Retinal pigment epithelial cell (primary cell): ENCODE measurements at places on chromosomes 13 and 19.

DNA sequence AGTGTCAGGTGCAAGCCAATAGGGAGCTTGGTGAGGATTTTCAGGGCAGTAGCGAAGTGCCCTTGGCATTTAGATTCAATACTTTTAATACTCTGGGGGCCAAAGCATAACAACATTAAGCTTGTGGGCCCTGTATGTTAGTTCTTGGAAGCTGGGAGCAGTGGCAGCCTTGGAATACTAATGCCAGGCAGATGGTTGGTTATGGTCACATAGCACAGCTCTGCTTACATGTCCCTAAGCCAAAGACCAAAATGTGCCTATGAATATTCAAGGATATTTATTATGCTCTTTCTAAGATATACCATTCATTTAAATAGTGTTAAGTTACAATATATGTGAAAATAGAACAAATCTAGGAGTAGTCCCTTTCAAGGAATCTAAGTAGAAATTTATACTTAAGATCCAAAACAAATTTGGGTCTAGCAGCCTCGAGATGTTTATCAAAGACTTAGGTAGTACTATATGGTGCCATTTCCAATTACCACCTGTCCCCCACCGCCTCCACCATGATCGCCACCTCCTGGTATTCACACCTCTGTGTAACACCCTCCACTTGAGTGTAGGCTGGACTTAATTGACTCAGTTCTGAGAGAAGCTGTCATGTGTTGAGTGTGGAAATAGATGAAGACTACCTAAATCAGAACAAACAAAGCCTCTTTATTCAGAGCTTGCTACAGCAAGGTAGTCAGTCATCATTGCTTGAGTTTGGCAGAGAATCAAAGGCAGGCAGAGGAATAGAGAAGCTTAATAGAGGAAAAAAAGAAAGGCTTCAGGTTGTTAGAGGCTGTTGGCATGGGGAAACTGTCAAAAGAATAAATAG is 261.0 kb downstream of the GPC5 start:
- peak; percentile 32 for DNase-seq

DNA sequence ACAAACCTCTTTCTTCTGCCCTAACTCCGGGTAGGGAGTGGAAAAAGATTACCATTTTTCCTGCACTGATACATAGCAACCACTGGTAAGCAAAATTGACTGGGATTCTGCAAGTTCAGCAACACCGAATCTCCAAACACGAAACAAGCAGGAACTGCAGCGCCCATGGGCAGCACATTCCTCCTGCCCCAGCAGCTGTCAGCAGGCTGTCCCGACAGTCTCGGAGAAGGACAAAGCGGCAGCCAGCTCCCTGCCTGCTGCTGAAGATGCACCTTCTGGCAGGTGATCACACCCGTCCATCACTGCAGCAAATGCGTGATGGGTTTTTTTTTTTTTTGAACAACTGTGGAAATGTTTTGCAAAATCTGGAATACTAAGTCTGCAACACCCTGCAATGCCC is 6.7 kb downstream of the TMTC4 start:
- no peak for DNase-seq

DNA sequence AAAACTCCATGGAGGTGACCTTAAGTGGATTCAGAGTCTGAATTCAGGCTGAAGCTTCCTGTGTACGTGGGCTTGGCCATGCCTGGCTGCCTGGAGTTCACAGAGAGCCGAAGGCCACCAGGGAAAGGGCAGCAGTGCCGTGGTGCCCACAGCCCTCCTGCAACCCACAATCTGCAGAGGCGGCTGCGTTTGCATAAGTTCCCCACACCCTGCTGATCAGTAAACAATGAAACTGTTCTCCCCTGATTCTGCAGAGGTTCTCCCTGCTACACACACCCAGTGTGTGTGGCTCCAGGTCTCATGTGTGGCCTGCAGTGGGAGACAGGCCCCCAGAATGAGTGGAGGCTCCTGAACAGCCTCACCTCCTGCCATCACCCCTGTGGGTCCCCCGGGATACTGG is 126.9 kb upstream of the SLC7A1 start:
- DNase-seq: no peak

GRCh38 chr13:75220861-75221260 is 261.1 kb downstream of the TBC1D4 start:
- DNase-seq: no peak

DNA sequence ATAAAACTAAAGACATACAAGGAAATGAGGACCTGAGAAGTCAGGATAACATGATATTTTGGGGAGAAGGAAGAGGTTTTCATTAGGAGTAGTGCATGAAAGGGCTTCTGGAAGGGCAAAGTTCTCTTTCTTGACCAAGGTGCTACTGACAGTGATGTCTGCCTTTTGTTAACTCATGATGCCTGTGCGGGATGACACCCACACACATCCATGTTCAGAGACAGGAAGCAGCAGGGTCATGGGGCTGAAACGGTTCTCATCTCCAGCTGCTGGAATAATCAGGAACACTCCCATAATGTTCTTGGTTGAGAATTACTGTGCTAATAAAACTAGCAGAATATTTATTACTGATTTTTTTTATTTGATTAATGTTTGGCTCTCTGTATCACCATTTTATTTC is 29.1 kb downstream of the KCNC3 start:
- no peak for DNase-seq

DNA sequence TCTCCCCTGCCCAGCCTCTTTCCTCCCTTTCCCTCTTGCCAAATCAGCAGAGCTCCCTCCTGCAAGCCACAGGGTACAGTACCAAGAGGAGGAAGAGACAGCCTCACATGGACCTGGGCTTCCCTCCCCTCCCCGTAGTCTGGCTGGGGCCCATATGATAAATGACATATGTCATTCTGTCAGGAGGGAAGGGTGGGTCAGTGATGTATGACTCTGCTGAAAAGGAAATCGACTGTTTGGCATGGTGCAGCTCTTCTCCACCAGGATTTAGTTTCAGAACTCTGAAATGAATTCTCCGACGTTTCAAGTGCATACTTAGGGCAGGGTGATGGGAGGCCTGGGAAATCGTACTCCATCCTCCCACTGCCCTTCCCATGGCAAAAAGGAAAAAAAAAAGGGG is 9.8 kb downstream of the TSHZ3 start:
- no peak for DNase-seq

DNA sequence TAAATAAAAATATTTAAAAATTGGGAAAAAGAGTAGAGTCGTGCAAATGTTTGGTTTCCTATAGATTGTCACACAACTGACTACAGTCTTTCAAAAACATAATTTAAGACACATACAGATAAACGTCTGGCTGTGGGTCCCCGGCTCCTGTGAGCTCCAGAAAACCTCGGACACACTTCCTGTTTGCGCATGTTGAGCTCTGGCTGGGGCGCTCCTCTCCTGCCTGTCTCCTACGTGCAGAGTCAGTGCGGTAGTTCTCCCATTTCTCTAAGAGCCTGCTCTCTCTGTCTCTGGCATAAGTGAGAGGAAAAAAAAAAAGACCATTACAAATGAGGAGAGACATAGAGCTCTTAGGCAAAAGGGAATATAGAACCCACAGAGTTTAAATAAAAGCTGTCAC is 128.2 kb upstream of the OBI1 start:
- no peak for DNase-seq

DNA sequence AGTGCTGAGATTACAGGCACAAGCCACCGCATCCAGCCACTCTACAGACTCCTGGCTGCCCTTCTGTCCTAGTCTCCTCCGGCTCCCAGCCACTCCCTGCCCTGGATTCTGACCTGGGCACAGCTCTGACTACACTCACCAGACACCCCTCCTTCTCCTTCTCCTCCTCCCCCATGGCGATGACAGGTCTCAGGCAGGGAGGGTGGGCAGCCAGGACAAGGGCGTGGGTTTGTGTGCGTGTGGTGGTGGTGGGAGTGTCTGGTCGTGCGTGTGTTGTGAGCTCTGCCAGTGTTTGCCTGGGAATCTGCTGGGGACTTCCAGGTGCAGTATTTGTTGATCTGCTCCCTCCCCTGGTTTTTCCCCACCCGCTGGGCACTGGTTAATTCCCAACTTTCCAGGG is 3.0 kb upstream of the NCCRP1 start:
- peak; percentile 23 for DNase-seq

GRCh38 chr19:15893477-15893876 is 4.4 kb downstream of the CYP4F2 start:
- no peak for DNase-seq

DNA sequence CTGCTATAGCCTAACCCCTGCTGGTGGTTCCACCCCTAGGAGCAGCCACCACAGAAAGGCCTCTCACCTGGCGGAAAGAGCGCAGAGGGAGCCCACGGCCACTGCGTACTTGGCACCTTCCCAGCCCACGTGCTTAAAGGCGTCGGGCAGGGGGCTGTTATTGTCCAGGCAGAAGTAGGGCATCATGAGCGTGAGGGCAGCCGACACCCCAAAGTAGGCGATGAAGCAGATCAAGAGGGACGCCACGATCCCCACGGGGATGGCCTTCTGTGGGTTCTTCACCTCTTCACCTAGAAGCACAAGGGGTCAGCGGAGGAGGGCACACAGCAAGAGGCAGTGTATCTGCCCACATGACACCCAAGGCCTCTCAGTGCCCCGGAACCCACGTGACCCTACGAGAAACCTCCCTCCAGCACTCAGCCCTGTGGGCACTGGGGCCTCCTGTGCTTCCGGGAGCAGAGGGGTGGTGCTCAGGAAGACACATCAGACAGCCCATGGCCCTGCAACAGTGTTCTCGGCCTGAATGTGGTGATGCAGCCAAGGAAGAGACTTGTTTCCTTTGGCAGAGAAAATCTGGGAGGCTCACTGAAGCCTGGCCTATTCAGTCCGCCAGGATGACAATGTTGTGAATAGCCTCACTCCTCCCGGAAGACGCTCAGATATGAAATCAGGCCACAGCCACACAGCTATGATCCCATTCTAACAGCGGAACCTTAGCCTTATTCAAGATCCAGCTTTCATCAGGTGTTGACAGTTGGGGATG is 72.1 kb downstream of the SLC7A1 start:
- DNase-seq: no peak

- no peak for DNase-seq
Observed at GRCh38 chr13:68982961-68983619, 1124.5 kb upstream of the ATXN8OS start.

DNA sequence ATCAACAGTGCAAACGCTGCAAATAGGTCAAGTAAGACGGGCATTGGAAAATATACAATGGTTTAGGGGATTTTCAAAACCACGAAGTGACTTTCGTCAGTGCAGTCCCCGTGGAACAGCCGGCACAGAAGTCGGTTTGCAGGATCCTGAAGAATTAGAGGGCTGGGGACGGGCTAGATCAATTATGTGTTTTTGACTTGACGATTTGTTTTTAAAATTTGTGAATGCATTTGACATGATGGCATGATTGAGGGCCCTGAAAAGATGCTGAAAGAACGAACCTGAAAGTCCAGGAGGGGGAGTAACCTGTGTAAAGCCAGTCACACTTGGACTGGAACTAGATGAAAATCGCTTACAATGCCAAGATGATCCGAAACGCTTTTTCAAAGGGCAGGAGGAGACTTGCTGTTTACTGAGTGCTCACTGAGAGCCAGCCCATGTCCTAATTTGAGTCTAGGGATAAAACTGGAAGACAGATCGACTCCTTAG is 8.9 kb upstream of the DGKH start:
- DNase-seq: no peak

- DNase-seq: no peak
Observed at GRCh38 chr19:55633861-55634260, 6.9 kb upstream of the ZNF580 start.

- DNase-seq: peak; percentile 30
Observed at GRCh38 chr13:34070006-34070405, 252.1 kb downstream of the RFC3 start.

DNA sequence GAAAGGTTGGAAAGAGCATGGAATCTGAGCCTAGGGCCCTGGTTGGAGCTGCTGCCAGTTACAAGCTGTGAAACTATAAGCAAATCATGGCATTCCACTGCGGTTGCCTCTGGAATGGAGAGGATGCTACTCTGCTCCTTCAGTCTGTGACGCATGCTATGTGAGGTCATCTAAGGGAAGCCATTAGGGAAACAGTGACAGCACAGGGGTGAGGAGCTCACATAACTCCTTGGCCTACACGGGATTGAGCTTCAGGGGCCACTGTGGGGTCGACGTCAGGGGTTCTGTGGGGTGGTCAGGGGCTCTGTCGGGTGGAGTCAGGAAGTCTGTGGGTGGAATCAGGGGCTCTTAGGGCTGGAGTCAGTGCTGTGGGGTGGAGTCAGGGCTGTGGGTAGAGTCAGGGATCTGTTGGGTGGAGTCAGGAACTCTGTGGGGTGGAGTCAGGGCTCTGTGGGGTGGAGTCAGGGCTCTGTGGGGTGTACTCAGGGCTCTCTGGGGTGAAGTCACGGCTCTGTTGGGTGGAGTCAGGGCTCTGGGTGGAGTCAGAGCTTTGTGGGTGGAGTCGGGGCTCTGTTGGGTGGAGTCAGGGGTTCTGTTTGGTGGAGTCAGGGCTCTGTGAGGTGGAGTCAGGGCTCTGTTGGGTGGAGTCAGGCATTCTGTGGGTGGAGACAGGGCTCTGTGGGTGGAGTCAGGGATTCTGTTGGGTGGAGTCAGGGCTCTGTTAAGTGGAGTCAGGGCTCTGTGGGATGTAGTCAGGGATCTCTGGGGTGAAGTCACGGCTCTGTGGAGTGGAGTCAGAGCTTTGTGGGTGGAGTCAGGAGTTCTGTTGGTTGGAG is 35.8 kb upstream of the MEDAG start:
- no peak for DNase-seq

GRCh38 chr13:107157271-107157670 is 589.3 kb upstream of the ARGLU1 start:
- no peak for DNase-seq

- no peak for DNase-seq
Observed at GRCh38 chr13:95224064-95224463, 77.2 kb downstream of the ABCC4 start.

DNA sequence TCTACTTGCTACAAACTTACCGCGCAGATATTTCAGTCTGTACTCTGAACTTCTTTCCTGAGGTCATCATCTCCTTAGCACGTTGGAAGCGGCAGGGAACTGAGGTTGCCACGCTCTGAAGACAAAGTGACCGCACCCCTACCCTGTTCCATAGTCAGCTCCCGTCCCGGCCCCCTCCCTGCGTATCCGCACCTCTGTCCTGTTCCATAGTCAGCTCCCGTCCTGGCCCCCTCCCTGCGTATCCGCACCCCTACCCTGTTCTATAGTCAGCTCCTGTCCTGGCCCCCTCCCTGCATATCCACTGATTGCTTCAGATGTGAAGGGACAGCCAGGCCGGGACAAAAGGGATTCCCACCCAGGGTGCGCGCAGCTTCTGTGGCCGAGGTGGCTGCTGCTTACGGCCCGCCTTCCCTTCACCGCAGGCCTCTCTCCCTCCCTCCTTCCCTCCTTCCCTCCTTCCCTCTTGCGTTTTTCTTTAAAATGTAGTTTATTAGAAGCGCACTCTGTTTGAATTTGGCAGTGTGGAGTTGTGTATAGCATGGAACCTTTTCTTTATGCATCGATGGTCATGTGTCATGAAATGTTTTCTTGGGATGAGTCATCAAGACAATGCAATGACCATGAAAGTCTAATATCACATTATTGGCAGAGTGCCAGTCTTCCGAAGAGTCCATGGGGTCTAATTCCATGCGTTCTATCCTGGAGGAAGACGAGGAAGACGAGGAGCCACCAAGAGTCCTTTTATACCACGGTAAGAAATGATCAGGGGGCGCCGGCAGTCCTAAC is 21.9 kb upstream of the NDUFS7 start:
- no peak for DNase-seq

GRCh38 chr13:22081430-22081829 is 410.6 kb downstream of the FGF9 start:
- no peak for DNase-seq

- no peak for DNase-seq
Observed at GRCh38 chr13:71787414-71787813, 79.6 kb downstream of the DACH1 start.
